Upper lobe of right lung (tissue), 1 donor: ENCODE measurements at places on chromosomes 6 and 20. TPM values are rescaled to one million over a fixed set of nuclear protein-coding genes. Genes with fewer than 3 reads are reported as not detected.

- H3K27me3 ChIP-seq, result no peaks in the 10 kb centered on the region
- H3K36me3 ChIP-seq, result no peaks in the 10 kb centered on the region
- no peak overlapping the region for H3K27ac ChIP-seq
Measured at GRCh38 chr6:69985180-69985579, 118.8 kb downstream of the COL19A1 start.

DNA sequence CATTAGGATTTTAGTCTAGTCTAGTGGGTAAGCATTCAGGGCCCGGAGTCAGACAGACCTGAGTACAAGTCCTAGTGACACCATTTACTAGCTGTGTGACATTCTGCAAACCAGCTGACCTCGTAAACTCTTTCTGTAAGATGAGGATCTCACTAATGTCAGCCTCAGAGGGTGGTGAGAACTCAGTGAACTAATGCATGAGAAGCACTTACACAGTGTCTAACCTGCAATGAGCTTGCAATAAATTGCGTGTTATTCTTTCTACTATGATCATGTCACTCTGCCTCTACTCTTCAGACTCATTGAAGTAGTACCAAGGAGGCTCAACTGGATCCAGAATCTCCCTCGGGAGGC is 41.1 kb upstream of the ZNF831 start:
- peaks cover 4% of the 10 kb centered on the region for H3K4me1 ChIP-seq
- no peak for DNase-seq
- no peaks in the 10 kb centered on the region for H3K36me3 ChIP-seq
- H3K27ac ChIP-seq, result no peak overlapping the region
- H3K4me3 ChIP-seq, result no peak overlapping the region

DNA sequence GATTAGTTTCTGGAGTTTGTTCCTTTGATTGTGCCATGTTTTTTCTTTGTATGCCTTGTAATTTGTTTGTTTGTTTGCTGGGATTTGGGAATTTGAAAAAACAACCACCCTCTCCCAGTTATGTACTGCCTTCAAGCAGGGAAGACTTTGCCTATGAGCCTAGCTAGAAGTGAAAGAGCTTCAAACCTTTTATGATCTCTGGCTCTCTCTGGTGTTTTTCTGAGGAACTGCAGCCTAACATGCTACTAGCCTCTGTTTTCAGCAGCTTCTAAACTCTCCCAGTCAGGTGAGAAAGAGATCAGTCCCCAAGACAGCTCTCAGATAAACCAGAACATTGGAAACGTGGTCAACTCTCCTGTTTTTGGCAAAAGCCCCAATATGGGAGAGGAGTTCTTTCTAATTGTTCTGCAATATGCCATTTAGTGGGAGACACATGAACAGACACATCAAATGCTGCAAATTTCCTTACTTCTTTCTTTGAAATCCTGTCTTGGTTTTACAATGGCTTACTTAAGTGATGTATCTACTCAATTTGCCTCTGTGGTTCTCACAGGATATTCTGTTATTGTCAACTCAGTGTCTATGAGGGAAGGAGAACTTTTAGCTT is 58.9 kb upstream of the SERINC1 start:
- H3K4me3 ChIP-seq, result no peak overlapping the region
- no peaks in the 10 kb centered on the region for H3K4me1 ChIP-seq
- no peaks in the 10 kb centered on the region for H3K36me3 ChIP-seq
- no peak overlapping the region for H3K27ac ChIP-seq
- DNase-seq, result no peak

DNA sequence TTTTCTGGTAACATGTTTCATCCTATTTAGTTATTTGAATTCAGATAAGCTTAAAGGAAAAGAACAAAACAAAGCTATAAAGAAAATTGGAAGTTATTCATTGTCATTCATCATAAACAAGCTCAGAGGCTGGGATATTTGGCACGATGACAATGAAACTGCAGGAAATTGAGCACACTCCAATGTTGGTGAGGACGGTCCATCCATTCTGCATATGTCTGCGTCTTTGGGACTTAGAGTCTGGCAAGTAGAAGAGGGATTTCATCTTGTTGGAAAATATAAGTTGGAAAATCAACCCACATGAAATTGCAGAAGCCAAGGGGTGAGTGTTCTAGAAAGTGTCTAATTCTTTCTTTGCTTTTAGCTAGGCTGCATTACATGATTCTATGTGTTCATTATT is 78.4 kb downstream of the HDGFL1 start:
- H3K36me3 ChIP-seq, result no peaks in the 10 kb centered on the region
- H3K27me3 ChIP-seq, result no peaks in the 10 kb centered on the region
- H3K4me1 ChIP-seq, result no peaks in the 10 kb centered on the region
- DNase-seq, result no peak

DNA sequence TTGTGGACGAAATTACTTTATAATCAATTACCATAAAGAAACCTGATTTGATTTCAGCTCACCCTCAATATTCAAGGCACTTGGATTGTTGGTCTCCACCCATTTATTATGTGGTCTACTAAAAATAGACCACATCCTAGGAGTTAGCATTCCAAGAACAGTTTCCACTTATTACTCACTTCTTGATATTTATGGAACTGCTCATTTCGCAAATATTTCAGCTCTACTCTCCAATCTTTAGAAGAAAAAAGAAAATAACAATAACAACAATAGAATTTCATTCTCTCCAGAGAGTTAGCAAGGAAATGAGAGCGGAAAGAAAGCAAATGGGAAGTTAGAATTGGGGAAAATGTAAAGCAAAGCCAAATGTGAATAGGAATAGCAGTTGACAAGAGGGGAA is 26.2 kb upstream of the HDAC2 start:
- no peak overlapping the region for H3K4me3 ChIP-seq
- no peak for DNase-seq
- no peak overlapping the region for H3K27ac ChIP-seq
- H3K36me3 ChIP-seq, result no peaks in the 10 kb centered on the region
- no peaks in the 10 kb centered on the region for H3K4me1 ChIP-seq

DNA sequence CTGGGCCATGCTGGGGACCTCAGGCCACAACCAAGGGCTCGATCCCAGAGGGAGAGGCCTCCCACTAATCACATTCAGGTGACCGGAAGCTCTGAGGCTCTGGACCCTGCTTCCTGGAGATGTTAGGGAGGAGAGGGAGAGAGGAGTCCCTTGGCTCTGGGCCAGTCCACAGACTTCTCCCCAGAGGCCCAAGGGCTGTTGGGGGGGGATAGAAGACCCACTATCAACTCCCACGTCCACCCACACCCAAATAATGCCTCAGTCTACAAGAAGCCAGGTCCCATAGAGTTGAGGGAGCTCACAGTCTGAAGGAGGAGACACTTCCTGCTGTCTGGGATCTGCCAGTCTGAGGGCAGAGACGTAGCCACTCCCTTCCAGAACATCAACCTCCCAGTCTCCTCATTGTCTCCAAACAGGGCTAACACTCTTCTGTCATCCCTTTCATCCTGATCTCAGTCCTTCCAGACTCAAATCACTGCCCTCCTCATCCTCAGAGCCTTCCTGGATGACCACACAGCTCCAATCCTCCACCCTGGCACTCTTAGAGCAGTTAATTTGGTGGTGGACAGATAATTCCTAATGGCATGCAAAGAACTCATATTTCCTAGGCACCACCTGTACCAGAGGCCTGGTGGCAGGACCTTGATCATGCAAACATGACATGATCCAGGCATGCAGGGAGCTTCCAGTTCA is 69.9 kb downstream of the MRPL14 start:
- H3K4me3 ChIP-seq, result no peak overlapping the region
- H3K36me3 ChIP-seq, result no peaks in the 10 kb centered on the region
- peaks cover 34% of the 10 kb centered on the region for H3K4me1 ChIP-seq
- H3K27ac ChIP-seq, result no peak overlapping the region
- no peaks in the 10 kb centered on the region for H3K27me3 ChIP-seq
- DNase-seq, result no peak

GRCh38 chr20:55456316-55456940 is 548.9 kb downstream of the CBLN4 start:
- no peak overlapping the region for H3K4me3 ChIP-seq
- no peak overlapping the region for H3K27ac ChIP-seq

DNA sequence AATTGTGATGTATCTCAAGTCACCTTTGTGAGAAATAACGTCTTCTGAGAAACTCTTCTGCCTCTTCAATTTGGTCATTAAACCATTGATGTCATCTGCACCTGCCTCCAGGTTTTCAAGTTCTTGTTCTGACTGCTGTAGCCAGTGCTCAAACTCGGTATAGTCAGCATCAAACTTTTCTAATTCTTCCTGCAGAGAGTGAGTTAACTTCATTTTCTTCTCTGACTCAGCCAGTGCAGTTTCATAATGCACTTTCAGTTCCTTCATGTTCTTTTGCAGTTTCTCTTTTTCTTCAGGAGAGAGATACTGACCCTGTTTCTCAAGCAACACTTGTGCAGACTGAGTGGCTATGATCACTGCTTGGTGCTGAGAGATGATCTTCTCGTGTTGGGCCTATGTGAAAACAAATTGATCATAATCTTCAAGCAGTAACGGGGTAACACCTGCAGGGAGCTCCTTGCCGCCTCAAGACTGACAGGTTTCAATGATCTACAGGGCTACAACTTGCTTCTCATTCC is 48.8 kb downstream of the DST start:
- peaks cover 8% of the 10 kb centered on the region for H3K4me1 ChIP-seq
- no peaks in the 10 kb centered on the region for H3K27me3 ChIP-seq
- H3K27ac ChIP-seq, result no peak overlapping the region
- H3K36me3 ChIP-seq, result peaks cover 37% of the 10 kb centered on the region

DNA sequence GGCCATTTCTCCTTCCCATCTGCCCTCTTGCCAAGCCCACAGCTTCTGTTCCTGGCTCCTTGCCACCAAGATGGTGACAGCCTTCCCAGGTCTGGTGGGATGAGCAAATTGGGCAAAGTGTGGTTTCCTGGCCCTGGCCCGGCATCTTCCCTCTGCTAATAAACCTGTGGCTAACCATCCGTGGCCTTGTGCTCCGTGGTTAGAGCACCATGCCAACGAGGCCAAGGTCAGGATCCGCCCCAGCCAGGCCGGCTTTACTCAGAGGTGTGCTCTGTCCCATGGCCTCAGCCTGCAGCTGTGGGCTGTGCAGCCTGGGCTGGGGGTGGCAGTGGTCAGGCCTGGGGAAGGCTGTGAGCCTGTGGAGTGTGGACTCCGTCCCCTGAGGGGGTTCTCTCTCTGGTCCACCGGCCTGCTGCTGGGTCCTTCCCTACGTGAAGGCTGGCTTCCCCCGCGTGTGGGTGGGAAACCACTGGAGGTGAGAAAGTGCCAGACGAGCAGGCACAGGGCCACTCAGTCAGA is 117.4 kb downstream of the VEGFA start:
- H3K27me3 ChIP-seq, result peaks cover 6% of the 10 kb centered on the region
- H3K27ac ChIP-seq, result no peak overlapping the region
- H3K36me3 ChIP-seq, result no peaks in the 10 kb centered on the region
- H3K4me1 ChIP-seq, result no peaks in the 10 kb centered on the region
- no peak overlapping the region for H3K4me3 ChIP-seq

- no peaks in the 10 kb centered on the region for H3K36me3 ChIP-seq
- no peak overlapping the region for H3K27ac ChIP-seq
- no peak overlapping the region for H3K4me3 ChIP-seq
- no peak for DNase-seq
- no peaks in the 10 kb centered on the region for H3K4me1 ChIP-seq
- H3K27me3 ChIP-seq, result no peaks in the 10 kb centered on the region
Measured at GRCh38 chr6:89527634-89528033, 94.7 kb downstream of the ANKRD6 start.

GRCh38 chr20:49112596-49113274 is 66.6 kb downstream of the CSE1L start:
- DNase-seq, result no peak
- H3K27ac ChIP-seq, result no peak overlapping the region
- H3K4me3 ChIP-seq, result no peak overlapping the region
- no peaks in the 10 kb centered on the region for H3K4me1 ChIP-seq
- H3K36me3 ChIP-seq, result peaks cover 67% of the 10 kb centered on the region
- H3K27me3 ChIP-seq, result no peaks in the 10 kb centered on the region

DNA sequence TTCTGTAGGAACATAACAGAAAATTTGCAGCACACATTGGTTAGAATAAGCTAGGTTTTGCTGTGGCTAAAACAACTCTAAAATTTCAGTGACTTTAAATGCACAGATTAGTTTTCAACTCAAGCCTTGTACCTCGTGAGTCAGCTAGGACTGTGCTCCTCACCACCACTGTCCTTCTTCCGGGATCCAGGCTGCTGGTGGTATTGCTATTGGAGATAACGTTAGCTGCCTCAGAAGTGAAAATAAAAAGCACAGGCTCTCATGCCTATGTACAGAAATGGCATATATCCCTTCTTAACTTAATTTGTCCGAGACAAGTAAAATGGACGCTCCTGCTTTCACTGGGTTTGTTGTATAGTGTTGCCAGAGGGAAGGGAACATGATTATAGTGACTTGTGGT is 931.1 kb upstream of the EYS start:
- H3K4me3 ChIP-seq, result no peak overlapping the region
- no peaks in the 10 kb centered on the region for H3K36me3 ChIP-seq
- H3K27ac ChIP-seq, result no peak overlapping the region
- no peak for DNase-seq
- no peaks in the 10 kb centered on the region for H3K4me1 ChIP-seq

GRCh38 chr6:24836109-24836508 is 37.4 kb upstream of the ARMH2 start:
- no peaks in the 10 kb centered on the region for H3K27me3 ChIP-seq
- H3K4me3 ChIP-seq, result no peak overlapping the region
- no peaks in the 10 kb centered on the region for H3K4me1 ChIP-seq
- no peak for DNase-seq
- H3K27ac ChIP-seq, result no peak overlapping the region

GRCh38 chr6:125114248-125114858 is 39.2 kb upstream of the TPD52L1 start:
- no peak overlapping the region for H3K27ac ChIP-seq
- DNase-seq, result no peak
- H3K4me3 ChIP-seq, result no peak overlapping the region
- H3K27me3 ChIP-seq, result no peaks in the 10 kb centered on the region

SRF gene
- total RNA-seq, result 33.6 TPM

SAMD5 gene
- total RNA-seq, result 19.6 TPM

KIF25 gene
- 0.96 TPM for total RNA-seq

THBD gene
- 104 TPM for total RNA-seq
